ENCODE measurements at places on chromosomes 2 and 18. TPM values are rescaled to one million over a fixed set of nuclear protein-coding genes. Genes with fewer than 3 reads are reported as not detected.

Gene RAB6C
- total RNA-seq = not detected

Gene POTEI
- not detected for total RNA-seq

Gene ABHD1
- not detected for total RNA-seq

Gene SEPTIN10
- 119 TPM for total RNA-seq

DNA sequence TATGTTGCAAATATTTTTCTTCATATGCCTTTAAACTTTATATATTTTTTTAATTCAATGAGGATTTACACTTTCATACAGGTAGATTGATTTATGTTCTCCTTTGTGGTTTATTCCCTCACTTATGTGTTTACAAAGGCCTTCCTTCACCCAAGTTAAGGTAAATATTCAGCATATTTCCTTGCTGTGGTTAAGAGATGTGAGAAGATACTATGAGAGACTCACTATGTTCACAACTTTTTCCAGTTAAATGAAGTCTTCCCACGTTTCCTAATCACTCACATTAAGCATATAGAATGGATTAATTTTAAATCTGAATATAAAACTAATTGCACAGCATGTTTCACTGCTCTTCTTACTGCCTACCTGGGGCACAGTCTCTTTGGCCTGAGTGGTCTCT, 597 bp downstream of the PECR start:
- DNase-seq = no peak

DNA sequence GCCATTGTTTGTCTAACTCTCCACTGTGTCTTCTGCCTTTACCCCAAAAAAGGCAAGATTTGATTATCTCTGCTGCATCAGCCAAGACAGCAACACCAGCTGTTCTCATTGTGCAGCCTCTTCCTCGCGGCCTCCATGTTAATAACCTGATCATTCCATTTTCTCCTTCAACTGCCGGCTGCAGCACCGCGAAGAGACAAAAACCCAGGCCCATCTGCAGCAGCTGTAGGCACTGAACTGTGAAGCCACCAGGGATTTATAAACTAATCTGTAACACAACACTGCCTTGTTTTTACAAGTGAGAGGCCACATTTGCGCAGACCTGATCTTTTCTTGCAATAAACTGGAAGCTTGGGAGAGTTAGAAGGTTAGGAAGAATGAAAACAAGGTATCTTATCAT, 147.8 kb downstream of the SATB2 start:
- DNase-seq = no peak

GRCh38 chr2:140286377-140286776, 1506.2 kb upstream of the NXPH2 start:
- DNase-seq = no peak

DNA sequence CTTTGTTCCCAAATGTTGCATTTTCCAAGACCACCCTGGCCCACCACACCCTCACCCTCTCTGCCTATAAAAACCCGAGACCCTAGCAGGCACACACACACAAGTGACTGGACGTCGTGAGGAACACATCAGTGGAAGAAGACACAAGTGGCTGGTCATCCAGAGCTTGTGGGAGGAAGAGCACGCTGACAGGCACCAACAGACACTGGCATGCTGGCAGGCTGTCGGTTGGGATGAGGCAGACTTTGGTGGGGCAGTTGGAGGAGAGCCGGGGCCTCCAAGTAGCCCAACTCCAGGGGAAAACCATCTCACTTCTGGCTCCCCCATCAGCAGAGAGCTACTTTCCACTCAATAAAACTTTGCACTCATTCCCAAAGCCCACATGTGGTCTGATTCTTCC, 225.5 kb upstream of the ZEB2 start:
- DNase-seq = no peak

DNA sequence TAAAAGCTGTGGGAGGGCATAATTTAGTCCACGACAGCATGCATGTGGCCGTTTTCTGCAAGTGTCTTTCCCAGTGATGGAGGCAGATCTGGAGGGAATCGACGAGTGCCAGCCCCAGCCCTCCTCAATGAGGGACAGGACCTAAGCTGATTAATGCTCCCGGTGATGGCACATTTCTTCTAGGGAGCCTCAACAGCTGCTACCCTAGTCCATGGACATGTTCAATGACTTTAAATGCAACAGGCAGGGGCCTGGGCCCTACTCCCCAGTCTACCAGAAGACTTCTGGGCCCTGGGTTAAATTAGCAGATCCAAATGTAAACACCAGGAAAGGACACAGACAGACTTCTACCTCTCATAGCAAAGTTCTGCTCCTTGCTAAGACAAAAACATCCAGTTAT, 155.1 kb downstream of the ACTR3 start:
- DNase-seq = no peak

DNA sequence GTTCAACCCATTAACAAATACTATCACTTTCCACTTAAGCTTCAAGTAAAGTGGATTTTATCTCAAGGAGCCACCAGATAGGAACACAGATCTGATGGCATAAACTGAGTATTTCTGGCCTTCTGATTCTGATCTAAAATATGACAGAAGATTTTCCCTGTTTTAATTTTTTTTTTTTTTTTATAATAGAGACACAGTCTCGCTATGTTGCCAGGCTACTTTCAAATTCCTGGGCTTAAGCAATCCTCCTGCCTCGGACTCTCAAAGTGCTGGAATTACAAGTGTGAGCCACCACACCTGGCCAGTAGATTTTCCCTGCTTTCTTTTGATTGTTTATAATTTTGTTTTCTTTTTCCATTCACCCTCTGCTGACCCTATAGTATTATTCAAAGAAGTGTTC, 36.6 kb upstream of the SLC30A6 start:
- DNase-seq = no peak

DNA sequence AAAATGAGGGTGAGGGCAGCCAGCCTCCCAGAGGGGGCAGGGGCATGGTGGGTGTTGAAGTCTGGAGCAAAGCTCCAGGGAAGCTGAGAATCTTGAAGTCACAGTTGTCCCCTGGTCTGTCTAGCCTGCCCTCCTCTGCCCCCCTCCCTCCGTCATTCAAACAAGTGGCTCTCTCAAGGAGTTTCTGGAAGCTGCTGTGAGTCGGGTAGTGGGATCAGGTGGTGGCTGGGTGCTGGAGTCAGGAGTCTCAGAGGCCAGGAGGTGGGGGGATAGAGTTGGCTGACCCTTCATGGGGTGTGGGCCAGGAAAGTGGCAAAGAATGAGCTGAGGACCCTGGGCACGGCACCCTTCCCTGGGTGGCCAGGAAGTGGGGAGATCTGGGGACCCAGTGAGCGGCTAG, 495 bp upstream of the ASIC4 start:
- DNase-seq = no peak

GRCh38 chr2:129754831-129755230, 224.6 kb upstream of the RAB6C start:
- DNase-seq = no peak

DNA sequence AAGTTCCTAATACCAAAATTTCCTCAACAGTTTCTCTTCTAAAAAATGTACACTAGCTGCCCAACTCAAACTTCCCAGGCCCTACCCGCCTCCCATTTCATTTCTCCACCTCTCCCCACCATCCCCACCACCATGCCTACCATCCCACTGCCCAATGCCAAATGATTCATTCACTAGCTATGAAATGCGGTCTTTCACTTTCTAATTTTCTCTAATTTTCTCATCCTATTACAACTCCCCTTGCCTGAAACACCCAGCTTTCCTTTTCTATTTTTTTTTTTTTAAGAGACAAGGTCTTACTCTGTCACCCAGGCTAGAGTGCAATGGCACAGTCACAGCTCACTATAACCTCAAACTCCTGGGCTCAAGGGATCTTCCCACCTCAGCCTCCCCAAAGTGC, 38.4 kb downstream of the KIDINS220 start:
- DNase-seq = no peak

DNA sequence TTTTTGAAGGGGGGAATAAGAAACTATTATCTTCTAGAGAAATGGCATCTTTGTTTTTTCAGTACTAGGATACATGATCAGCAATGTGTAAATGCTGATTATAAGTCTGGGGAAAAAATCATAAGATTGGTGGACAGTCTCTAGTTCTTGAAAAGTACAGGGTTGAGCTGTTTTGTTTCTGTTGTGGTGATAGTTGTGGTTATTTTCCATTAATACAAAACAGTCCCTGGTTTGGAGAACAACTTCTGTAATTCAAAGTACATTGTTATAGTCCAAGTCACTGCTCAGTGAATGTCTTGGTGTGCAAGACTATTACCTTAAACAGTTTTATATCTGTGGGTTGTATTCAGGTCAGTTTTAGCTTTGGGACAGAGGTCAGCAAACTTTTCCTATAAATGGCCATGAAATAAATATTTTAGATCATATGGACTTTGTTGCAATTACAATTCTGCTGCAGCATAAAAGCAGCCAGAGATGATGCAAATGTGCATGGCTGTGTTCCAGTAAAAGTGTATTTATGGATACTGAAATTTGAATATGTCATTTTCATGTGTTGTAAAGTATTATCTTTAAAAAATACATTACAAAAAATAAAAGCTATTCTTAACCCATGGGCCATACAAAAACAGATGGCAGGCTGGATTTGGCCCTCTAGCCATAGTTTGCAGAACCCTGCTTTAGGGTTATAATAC, 111.0 kb downstream of the CERS6 start:
- DNase-seq = no peak

DNA sequence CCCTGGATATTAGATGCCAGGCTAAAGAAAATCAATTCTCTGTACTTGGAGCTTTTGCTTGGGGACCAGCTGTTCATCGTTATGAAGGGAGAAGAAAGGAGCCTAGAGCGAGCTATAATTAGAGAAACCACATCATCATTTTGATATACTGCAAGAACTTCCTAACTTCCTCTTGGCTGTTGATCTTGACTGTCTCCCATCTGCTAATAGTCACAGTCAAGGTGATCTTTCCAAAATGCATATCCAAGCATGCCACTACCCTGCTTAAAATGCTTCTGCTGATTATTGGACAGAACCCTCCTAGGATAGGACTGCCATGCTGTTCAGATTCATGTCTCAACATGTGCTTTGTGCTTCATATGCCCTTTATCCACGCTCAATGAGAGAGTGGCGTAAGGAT, 54.8 kb downstream of the RAPGEF4 start:
- DNase-seq = no peak

GRCh38 chr2:6784291-6784690, 81.4 kb downstream of the CMPK2 start:
- no peak for DNase-seq

DNA sequence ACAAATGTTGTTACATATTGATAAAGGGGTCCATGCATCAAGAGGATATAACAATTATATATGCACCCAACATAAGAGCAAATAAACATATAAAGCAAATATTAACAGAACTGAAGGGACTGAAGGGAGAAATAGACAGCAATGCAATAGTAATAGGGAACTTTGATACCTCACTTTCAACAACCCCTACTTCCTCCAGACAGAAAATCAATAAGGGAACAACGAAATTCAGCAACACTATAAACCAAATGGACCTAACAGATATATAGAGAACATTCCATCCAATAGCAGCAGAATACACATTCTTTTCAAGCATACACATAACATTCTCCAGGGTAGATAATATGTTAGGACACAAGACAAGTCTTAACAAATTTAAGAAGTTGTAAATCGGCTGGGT, 71.7 kb downstream of the L3MBTL4 start:
- DNase-seq = no peak

- no peak for DNase-seq
These were observed 1321.6 kb upstream of the ACVR2A start for GRCh38 chr2:146523196-146523595.

DNA sequence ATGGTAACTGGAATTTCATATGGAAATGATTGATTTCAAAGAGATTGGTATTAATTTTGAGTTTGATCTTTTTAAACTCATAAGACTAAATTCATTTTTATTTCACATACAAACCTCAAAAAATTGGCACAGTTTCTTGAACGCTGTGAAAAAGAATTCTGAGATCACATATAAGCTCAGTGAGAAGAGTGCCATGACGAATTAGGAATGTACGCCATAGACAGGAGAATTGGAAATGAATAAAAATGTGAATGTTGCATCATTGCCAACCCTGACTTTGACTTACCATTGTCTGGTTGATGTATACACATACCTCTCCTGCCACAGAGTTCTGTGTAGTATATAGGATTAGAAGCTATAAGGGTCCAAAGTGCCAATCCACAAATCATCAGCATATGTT, 290.4 kb upstream of the ZC3H15 start:
- no peak for DNase-seq

DNA sequence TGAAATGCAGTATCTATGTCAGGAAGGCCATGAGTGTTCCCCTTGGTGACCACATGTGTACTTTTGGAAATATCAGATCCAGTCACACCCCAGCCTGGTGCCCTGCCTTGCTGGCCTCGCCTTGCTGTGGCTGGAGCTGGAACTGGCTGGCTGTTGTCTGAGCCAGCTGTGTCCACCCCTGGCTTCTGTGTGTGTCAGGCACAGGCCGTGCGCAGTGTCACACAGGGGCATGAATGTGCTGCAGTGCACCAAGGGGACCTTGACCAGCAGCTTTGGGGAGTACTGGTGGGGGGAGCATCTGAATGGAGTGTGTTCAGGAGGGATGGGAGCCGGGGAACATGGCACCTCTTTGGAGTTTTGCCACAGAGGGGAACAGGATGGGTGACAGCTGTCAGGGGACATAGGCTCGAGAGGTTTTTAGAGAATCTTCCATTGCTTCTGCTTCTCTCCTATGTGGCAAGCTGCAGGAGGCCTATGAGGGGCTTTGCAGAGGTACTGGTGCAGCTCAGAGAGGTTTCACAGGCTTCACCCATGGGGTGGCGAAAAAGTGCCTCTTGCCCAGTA, 44.7 kb upstream of the FAHD2A start:
- no peak for DNase-seq

DNA sequence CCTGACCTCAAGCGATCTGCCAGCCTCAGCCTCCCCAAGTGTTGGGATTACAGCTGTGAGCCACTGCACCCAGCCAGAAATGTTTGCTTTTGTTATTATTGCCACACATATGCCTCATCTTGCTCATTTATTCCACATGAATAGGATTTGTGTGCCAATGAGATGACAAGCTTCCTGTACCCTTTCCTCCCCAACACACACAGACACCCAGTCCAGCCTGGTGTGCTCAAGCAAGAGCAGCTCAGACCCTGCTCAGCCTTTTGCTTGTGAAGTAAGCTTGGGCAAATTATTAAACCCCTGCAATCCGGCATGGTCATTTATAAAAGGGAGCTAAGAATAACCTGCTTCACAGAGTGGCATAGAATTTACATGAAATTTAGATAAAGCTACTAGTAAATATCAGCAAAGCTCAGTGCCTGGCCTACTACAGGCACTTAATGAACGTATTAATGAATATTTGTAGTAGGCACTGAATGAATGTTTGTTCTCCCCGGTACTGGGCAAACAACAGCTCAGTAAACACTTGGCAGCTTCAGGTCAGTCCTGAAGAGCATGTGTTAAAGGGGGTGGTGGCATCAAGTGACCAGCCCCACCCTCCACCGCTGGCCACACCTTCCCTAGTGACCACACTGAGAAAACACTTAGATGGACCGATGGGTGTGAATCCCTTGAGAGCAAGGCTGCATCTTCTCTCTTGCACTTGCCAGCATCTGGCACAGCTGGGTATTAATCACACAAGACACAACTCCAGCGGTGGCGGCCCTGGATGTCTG, 280.2 kb downstream of the SRBD1 start:
- DNase-seq = peak; percentile 28

DNA sequence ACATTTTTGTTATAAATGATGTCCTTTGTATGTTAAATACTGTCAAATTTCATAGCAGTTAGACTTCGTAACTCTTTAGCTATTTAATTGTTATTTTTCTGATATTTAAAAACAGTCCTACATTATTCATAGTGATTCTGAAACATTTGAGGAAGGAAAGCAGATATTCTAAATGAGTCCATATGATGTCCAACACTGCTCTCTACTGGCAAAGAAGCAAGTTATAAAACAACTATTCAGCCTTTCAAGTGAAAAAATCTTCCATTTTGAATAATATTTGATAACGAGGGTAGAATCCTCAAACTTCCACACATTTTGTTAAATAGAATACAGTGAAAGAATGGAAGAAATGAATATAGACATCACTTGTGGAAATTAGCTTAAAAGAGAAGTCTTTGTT, 220.8 kb downstream of the GULP1 start:
- no peak for DNase-seq

All from PC-9 (cell line).